ENCODE measurements at places on chromosomes 4 and X.

- no peak for DNase-seq
Measured at GRCh38 chr4:25863831-25864418, 1.1 kb upstream of the SEL1L3 start.

DNA sequence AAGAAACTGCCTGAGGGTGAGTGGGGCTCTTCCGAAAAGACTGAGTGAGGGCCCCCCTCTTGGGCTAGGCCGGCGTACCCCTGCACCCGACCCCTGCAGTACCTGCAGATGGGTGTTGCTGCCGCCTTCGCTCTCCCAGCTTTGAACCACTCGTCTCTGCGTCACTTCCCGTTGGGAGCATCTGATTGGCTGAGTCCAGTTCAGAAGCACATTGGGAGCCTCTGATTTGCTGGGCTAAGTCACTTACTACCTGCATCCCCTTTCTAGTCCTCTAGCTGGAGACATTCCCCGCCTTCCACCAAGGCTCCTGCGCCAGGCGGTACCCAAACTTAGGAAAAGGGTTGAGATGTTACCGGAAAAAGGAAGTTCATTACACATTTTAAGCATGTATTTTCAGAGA is 20.4 kb upstream of the WWC2 start:
- no peak for DNase-seq

DNA sequence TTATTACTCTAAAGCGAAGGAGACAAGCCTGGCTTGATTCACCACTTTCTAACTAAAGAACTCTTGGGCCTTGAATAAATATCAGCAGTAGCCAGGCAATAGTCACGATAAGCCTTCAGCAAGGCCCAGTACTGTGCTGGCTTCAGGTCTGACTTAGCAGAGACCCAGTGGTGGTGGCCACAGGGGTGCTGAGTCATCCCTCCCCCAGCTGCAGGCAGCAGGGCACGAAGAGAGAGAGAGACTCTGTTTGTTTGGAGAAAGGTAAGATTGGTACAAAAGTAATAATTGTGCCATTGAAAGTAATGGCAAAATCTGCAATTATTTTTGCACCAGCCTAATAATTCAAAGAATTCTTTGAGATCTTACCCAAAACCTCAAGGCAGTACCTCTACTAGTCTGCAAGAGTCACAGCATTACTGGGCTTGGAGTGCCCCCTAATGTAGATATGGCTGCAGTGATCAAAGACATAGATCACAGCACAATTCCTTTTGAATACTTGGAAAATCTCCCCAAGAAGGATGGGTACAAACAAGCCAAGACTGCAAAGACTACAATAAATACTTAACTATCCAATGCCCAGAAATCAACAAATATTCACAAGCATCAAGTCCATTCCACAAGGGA is 159.5 kb upstream of the USP38 start:
- no peak for DNase-seq

DNA sequence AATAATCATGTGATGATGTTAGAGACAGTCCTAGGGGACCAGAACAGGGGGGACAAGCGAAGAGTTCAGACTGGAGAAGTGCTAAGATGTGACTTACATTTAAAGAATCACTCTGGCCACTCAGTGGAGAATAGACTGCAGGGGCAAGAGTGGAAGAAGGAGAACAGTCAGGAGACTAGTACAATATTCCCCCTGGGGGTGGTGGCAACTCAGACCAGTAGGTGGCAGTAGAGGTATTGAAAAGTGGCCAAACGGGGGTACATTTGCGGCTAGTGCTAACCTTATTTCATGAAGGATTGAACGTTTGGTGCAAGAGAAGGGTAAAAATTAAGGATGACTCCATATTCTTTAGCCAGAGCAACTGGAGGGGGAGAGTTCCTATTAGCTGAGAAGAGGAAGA is 2.7 kb upstream of the BMX start:
- no peak for DNase-seq

- no peak for DNase-seq
Measured at GRCh38 chr4:36446275-36446674, 164.9 kb downstream of the DTHD1 start.

- no peak for DNase-seq
Measured at GRCh38 chrX:129779086-129779672, 570 bp upstream of the SASH3 start.

DNA sequence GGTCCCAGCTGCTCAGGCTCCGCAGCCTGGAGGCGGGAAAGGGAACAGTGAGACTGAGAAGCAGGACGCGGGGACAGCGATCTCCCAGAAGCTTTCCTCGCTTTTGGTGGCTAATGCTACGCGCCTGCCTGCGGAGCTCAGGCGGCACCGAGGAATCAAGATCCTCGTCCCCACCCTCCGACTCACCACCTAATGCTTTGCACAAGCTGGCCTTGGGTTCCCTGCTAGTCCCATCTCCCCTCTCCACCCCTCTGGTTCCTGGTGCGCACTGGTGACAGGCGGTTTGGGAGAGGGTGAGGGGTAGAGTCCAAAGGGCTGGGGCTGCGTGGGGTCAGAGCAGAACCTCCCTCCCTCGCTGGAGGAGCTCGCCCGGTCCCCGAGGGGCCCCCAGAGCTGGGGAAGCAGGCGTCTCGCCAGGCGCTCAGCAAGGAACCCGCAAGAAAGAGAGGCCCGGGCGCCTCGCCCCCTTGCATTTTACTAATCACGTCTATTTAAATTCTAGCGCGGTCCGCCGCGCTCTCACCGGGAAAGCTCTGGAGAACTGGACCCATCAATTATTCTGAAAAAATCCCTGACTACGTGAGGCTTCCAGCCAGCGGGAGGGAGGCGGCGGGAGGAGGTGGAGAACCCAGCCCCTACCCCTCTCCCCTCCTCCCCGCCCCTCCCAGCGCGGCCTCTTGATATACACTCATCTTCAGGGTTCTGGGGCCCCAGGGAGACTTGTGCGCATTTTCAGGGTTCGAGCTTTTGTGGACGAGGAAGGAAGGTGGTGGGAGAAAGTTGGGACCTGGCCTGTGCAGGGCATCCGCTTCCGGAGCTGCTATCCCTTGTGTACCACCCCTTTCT is 9.1 kb downstream of the POU4F2 start:
- DNase-seq, result no peak

DNA sequence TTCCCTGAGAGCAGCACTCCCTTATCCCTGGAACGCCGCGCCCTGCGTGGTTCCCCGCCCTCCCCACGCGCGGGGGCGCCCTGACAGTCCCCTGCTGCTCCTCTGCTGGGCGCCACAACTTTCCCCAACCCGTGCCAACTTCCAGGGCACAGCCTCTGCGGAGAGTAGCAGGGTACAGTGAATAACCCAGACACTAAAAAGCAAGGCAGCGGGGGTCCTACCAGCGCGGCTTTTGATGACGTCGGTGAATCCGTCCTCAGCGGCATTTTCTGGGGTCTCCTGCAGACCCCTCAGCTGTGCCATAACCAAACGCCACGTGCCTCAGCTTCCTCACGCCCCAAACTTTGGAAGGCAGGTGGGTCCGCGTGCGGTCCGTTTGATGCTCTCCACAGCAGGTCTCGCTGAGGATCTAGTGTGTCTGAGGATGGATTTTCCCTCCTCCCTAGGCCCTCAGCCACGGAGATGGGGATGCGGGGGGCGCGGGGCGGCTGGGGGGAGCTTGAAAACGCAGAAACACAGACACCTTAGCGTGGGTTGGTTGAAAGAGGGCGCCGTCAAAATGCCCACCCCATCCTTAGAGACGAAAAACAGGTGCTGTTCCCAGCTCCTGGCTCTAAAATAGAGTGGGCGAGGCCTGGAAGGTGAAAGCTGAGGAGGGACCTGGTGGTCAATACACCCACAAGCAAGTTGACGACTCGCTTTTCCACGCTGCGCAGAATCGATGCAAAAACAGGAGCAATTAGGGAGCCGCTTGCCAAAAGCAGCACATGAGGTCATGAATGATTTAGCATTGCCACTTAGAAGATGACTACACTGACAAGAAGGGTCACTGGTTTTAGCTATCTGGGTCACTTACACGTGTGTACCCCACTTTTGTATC is 405.6 kb downstream of the FAM47A start:
- DNase-seq, result no peak

GRCh38 chrX:98194036-98194435 is 1310.3 kb downstream of the RPA4 start:
- DNase-seq, result no peak

DNA sequence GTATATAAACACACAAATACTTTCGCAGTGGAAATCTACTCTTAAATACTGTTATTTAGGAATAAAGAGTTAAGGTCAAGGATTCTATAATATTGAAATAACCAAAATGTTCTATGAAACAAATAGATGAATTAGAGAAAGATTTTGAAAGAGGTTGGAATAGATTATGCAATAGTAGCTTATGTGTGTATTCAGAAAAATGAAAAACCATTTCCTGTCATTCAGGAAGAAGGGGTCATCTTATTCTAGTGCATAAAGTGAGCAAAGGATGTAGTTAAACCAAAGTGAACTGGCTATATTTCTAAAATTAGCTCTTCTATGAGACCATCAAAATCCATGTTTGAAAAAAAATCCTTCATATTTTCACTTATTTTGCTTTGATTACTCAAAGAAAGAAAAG is 30.0 kb upstream of the MYOZ2 start:
- no peak for DNase-seq

DNA sequence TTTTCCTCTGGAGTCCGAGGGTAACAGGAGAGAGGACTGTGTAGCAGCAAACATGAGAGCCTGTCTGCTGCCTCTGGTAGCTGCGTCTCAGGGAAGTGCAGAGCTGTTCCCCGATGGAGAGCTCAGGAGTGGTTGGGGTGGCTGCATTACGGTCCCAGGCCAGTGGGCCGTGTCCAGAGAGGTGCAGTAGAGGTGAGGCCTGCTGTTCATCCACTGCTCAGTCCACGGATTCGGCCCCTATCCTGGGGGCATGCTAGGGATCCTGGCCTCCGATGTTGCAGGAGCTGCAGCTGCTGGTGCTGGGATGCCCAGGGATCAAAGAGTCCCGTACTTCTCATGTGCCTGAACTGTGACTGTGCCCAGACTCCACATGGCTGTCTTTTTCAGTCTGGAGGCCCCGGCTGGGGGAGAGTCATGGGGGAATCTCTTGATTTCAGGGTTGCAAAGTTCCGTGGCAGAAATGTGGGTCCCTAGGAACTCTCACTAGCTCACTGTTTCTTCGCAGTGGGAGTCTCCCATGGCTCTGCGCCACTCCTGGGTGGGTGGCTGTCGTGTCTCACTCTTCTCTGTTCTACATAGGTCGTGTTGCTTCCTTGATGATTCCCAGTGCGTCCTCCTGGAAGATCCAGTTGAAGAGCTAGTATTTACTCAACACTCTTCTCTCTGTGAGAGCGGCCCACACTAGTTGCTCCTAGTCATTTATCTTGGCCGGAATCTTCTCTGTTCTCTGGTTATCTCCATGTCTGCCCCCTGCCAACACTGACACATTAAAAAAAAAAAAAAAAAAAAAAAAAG is 109.5 kb upstream of the CENPE start:
- no peak for DNase-seq

GRCh38 chrX:3143043-3143799 is 102.0 kb downstream of the ARSF start:
- DNase-seq, result no peak

GRCh38 chr4:103996637-103997036 is 276.9 kb upstream of the TACR3 start:
- peak; percentile 86 for DNase-seq

DNA sequence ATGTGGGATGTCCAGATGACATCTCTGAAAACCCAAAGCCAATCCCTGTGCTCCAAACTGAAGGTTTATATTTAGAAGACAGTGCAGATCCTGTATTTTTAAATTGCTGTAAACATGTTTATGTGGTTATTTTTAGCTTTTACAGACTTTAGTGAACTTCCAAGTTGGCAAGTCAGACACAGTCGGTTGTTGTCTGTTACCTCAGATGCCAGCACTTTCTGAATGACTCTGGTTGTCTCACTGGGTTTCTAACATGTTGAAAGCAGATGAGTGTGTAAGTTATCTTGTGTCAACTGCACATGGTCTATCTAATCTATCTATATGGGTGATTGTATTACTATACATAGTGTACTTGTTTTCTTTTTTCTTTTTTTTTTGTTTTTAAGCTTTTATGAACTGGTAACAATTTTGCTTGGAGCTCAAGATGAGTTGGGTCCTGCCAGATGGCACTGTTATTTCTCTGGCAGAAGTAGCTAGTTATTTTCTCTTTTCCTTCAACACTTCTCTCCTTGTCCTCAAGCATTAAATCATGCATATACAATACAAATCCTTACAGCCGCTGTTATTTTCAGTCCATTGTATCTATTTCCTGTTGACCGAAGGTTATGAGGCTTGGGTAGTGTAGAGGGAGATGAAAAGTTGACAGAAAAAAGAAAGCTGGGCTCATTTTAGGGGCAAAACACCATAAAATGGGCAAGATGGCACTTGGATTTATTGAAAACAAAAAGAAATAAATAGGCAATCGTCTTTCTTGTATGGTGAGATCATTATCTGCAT is 66.3 kb downstream of the GAB1 start:
- no peak for DNase-seq

DNA sequence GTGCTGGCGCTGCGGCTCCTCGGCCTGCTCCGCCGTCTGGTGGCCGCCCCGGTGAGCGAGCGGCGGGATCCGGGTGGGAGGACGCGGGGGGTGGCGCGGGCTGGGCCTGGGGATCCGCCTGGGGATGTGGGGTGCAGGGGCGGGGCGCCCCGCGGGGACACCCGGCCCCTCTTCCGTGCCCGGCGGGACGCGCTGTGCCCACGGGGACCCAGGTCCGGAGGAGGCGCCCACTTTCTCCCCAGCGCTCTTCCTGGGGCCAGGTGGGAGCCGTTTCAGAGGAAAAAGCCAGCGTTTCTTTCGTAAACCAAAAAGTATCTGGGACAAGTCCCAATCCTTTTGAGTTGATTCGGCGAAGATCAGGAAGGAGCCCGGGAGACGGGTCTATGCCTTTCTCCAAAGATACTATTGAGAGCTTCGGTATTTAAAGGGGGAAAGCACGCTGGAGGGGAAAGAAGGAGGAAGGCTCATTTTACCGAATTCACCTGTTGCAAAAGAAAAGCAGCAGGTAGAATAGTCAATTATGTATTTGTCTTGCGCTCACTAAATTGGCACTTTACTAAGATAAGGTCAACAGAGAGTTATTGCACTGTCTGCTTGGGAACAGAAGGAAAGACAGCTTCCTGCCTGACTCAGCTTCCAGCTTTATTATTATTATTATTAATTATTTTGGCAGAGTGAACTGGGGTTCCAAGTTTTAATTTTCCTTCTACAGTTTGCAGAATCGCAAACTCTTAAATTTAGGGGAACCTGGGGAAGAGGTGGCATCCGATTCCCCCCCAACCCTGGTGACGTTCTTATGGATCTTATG is 81.5 kb upstream of the CD99 start:
- DNase-seq, result no peak

GRCh38 chr4:20678400-20678799 is 21.9 kb upstream of the PACRGL start:
- DNase-seq, result no peak

- DNase-seq, result no peak
Measured at GRCh38 chrX:13254870-13255269, 65.0 kb downstream of the ATXN3L start.

GRCh38 chrX:65679071-65679540 is 11.7 kb downstream of the MSN start:
- no peak for DNase-seq

Data from RWPE2 (cell line).